RCC 7860 (cell line): ENCODE measurements at places on chromosomes 4 and X.

- DNase-seq: peak; percentile 12
Measured at GRCh38 chr4:179225594-179225993, 1783.4 kb upstream of the AGA start.

- no peak for DNase-seq
Measured at GRCh38 chr4:158169506-158169905, 3.3 kb downstream of the GASK1B start.

DNA sequence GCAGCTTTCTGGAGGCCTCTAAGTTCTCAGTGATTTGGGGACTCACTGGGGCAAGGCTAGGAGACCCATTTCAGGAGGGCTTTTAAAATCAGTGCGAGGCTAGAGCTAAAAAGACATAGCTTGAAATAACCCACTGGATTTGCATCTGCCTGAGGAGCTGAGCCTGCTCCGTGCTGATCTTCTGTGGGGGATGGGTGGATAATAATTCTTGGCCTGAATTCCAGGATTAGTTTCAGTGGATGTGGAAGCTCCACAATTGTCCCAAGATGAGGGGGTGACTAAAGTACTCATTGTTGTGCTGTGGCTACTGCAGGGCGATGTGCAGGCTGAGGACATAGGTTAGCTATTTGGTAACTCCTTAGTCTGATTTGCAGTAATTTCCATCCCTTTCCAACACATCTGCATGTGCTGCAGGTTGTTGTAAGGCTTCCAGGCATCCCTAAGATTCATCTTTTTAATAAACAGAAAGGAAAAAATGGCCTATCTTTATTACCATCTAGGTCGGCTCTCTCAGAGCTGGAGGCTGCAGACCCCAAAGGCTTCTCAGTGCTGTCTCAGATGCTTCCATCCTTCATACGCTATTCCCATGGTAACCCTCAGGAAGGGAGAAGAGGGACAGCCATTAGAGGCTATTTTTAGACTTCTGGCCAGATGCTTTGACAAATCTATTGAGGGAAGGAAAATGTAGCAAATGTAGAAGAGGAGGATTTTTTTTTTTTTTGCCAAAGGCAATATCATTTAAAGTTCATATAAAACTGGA is 63.4 kb downstream of the GRXCR1 start:
- DNase-seq: no peak

DNA sequence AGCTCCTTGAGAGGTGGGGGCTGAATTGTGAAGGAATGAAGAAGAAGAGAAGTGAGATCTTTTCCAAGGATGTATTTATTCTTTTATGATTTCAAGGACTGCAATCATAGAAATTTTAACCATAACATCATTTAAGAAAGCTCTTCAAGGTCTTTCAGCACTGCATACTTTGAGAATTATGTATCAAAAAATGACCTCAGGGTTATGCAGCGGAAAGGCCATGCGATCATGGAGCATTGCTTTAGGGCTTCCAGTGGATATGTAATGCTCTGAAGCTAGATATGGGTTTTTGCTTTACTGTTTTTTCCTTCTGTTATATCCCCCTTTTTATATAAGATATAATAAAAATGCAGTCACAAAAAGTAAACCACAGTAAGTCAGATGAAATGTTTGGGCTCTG is 38.7 kb downstream of the SGMS2 start:
- no peak for DNase-seq

GRCh38 chr4:118727360-118727759 is 42.2 kb downstream of the METTL14 start:
- no peak for DNase-seq

- DNase-seq: no peak
Measured at GRCh38 chr4:166823848-166824247, 410.4 kb downstream of the SPOCK3 start.

GRCh38 chr4:164924670-164925238 is 47.8 kb downstream of the APELA start:
- DNase-seq: no peak

DNA sequence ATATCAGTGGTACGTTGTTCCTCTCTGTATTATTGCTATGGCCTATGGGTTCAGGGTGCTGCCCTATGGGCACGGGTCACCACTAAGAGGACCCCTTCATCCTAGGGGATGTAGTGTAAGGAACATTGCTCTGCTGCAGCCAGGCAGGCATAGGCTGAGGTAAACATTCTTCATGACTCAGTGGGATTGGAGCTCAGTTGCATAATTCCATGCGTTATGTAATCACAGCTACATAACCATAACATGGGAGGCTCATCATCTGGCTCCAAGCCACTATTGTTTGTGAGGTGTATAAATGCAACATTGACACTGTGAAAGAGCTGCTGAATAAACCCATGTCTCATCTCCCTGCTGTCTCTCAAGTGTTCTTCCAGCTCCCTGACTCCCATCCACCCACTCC is 375.2 kb downstream of the MAGEE1 start:
- DNase-seq: no peak

- peak; percentile 15 for DNase-seq
Measured at GRCh38 chrX:78199851-78200250, 60.4 kb upstream of the TAF9B start.

DNA sequence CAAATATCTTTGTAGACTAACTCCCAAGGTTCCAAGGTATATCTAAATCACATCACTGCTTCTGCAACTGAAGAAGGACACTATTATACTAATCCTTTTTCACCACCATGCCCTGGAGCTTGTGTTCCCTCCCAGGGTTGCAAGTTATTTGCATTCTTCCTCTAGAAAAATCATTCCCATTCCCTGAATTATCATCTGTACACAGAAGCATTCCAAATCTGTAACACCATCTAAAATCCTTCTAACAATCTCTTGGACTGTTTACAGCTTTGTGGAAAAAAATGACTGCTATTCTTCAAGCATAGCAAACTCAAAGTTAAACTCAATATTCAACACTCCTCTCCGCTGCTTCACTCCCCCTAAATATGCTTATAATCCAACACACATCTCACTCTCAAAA is 1570.8 kb upstream of the ADGRL3 start:
- DNase-seq: no peak

- DNase-seq: no peak
Measured at GRCh38 chr4:94489098-94489497, 37.4 kb downstream of the PDLIM5 start.

DNA sequence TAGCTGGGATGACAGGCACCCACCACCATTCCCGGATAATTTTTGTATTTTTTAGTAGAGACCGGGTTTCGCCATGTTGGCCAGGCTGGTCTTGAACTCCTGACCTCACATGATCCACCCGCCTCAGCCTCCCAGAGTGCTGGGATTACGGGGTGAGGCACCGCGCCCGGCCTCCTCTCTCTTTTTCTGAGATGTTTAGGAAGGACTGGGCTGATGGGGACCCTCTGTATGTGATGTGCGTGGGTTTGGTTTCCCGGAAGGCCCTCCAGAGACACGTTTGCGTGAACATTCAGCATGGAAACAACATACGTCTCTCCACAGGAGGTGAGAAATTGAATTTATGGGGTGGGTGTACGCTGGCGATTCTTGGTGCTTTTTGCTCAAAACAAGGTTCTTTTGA is 18.6 kb downstream of the SHOX start:
- no peak for DNase-seq

DNA sequence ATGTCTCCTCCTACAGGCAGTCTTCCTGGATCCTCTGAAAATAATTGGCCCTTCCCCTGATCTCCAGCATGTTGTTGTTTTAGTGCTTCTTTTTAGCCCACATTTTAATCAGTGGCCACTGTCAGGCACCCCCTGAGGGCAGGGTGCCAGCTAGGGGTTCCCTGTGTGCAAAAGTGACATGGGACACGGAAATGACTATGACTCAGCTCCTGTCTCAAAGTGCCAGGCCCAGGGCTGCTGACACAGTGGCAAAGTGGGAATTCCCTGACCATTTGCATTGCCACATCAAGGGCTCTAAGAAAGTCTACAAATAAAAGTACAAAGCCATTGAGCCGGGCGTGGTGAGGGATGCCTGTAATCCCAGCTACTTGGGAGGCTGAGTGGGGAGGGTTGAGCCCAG is 24.8 kb downstream of the HMX1 start:
- DNase-seq: no peak

DNA sequence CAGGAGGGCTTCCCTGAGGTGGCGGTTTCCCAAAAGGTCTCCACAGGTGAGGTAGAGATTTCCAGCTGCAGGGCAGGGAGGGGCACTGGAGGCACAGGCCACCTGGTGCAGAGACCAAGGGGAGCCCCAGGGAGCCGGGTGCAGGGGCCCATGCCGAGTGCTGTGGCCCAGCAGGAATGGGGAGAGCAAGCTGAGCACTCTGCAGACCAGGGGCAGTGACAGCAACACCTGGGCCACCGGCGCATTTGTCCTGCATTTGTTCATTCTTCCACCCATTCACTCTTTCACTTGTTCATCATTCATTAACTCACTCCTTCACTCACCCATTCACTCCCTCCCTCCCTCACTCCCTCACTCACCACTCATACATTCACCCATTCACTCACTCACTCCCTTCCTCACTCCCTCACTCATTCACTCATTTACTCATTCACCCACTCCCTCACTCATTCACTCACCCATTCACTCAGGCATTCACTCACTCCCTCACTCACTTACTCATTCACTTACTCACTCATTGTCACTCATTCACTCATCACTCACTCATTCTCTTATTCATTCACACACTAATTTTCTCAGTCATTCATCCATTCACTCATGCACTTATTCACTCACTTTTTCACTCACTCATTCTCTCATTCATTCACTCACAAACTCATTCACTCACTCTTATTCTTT is 16.3 kb downstream of the CPZ start:
- no peak for DNase-seq

- no peak for DNase-seq
Measured at GRCh38 chr4:47831026-47831679, 6.7 kb downstream of the CORIN start.

- no peak for DNase-seq
Measured at GRCh38 chr4:146194212-146194611, 18.7 kb downstream of the LSM6 start.

- no peak for DNase-seq
Measured at GRCh38 chr4:22241415-22241814, 274.5 kb downstream of the ADGRA3 start.

DNA sequence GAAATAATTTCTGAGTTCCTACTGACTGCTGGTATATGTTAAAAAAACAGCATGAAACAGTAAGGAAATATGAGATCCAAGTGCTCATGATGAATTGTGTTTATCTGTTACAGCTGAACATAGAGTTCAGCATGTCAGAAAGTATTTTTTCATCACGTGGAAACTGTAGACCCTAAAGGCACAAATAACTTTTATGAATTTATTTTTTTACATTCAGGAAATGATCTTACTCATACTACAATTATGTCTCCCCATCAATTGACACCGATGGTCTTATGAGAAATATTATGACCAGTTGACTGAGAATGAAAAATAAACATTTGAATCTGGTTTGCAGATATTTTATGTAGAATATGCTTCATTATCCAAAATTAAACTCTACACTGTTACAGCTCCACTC is 283.1 kb upstream of the SPANXN4 start:
- no peak for DNase-seq

DNA sequence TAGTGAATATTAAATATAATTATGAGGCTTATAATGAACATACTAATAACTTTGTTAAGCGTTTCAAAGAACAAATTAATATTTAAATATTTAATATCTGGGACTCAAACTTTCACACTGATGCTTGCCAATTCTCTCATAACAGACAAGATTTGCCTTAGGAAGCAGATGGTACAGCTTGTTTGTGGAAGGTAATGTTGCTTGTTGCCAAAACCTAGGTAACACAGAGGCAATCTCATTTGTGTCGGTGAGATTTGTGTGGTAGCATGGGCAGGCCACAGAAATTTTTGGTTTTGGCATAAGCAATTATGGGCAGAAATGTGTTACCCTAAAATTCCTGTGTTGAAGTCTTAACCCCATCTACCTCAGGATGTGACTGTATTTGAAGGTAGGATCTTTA is 114.9 kb upstream of the AFF2 start:
- no peak for DNase-seq

- no peak for DNase-seq
Measured at GRCh38 chr4:47084795-47085194, 53.4 kb downstream of the GABRB1 start.

GRCh38 chrX:66022632-66023384 is 17.1 kb downstream of the VSIG4 start:
- no peak for DNase-seq

GRCh38 chr4:1099270-1099669 is 14.1 kb downstream of the RNF212 start:
- no peak for DNase-seq

DNA sequence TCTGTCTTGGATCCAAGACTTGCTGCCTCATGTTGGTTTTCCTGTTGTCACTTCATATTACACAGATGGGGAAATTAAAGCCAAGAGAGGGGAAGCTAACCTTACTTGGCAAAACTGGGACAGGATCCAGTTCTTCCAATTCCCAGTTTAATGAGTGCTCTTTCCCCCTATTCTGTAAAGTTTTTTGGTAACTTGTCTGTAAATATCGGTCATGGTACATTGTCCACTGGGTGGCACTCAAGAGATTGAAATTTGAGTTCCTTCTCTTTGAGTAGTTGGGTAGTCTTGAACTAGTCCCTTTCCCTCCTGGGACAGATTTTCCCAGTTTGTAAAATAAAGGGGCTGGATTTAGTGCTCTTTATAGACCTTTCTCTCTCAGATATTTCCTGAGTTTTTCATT is 12.4 kb upstream of the EOLA2 start:
- DNase-seq: peak; percentile 27

DNA sequence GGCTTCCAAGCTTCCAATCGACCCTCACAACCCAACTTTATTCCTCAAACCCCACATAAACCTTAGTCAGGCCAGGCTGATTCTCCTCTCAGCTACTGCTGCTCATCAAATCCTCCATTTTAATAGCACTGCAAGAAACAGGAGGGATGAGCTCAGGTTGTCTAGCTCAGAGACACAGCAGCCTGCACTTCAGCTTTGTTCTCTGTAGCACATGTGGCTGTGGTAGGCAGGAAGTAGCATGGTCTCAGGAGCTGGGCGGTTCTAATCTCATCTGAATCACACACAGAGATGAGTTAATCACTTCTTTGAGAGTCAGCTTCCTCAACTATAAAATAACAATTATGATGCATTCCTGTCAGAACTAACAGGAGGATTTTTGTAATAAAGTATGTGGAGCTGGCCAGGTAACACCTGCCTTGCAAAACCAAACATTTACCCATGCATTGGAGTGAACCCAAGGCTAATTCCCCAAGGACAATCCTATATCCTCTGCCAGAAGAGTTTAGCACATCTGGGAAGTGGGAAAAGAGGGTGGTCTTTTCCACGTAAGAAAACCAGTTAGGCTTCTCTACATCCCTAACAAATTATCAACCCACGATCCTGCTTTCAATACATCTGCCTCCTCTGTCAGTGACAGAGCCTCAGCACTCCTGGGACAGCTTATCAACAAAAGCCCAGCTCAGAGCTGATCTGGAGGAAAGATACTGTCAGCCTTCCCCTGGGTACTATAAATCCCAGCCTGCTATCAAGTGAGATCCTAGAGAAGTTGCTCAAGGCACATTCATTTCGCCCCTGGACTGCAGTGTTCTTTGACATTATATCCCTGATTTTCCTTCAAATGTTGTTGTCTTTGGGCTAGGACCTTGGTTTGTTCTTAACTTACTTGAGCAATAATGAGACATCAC is 32.8 kb downstream of the ELOVL6 start:
- DNase-seq: peak; percentile 82

GRCh38 chr4:102825261-102826091 is 1.9 kb downstream of the UBE2D3 start:
- DNase-seq: peak; percentile 52

- no peak for DNase-seq
Measured at GRCh38 chr4:15543537-15544247, 74.0 kb downstream of the CC2D2A start.
